ENCODE measurements at places on chromosomes 6 and 20.

DNA sequence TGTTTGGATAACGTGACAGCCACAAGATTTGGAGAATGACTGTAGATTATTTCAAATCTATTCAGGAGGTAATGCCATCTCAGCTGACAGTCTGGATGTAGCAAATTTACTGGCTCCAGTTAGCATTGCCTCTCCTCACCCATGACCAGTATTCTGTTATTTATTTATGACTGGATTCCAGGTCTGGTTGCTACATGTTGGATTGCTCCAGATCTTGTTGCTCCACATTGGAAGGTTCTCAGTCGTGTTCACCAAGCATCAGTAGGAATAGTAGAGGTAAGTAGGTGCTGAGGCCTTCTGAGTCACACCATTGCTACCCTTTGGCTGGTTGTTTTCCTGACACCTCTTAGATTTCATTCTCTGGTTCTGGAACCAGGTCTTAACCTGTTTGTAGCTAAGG lies 69.5 kb upstream of the ELOVL5 start:
- no peak for DNase-seq

GRCh38 chr6:155310596-155310995 lies 3.7 kb downstream of the TFB1M start:
- DNase-seq = no peak

- DNase-seq = no peak
Measured at GRCh38 chr6:143258945-143259344, 191.6 kb downstream of the ADAT2 start.

- peak; percentile 63 for DNase-seq
Measured at GRCh38 chr6:144582939-144583613, 297.9 kb downstream of the UTRN start.

GRCh38 chr20:58927490-58928061 lies 53.5 kb upstream of the NELFCD start:
- DNase-seq = no peak

GRCh38 chr6:10418862-10419748 lies 4.2 kb upstream of the TFAP2A start:
- no peak for DNase-seq

DNA sequence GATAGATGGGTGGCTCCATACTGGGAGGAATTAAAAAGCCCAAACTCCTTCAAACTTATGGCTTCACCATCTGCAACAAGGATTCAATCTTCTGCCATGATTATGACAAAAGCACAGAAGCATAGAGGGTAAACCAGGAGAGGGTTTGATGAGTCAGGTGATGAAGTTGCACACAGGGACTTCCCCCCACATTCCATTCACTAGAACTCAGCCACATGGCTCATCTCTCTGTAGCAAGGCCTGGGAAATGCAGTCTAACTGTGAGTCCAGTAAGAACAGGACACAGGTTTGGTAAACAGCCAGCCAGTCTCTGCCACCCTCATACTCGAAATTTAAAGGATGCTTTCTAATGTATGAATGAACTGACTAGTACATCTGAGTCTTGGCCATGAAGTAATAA lies 142.9 kb downstream of the HIVEP2 start:
- DNase-seq = no peak

DNA sequence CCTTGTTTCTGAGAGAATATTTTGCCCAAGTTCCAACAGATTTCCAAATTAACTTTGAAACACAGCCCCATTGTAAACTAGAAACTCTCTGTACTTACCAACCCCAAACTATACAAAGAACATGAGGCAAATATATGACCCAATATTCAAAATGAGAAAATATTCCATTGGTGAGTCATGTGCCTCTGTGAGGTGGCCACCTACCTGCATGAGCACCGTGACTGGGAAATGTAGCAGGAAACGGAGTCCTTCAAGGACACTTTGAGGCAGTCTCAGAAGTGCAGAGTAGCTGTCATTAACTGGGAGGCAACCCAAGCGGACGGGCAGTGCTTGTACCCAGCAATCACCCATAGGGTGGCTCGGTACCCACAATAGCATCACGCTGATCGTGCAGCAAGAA lies 335.5 kb upstream of the NOX3 start:
- no peak for DNase-seq

GRCh38 chr6:98977671-98978292 lies 30.0 kb upstream of the FBXL4 start:
- DNase-seq = no peak

DNA sequence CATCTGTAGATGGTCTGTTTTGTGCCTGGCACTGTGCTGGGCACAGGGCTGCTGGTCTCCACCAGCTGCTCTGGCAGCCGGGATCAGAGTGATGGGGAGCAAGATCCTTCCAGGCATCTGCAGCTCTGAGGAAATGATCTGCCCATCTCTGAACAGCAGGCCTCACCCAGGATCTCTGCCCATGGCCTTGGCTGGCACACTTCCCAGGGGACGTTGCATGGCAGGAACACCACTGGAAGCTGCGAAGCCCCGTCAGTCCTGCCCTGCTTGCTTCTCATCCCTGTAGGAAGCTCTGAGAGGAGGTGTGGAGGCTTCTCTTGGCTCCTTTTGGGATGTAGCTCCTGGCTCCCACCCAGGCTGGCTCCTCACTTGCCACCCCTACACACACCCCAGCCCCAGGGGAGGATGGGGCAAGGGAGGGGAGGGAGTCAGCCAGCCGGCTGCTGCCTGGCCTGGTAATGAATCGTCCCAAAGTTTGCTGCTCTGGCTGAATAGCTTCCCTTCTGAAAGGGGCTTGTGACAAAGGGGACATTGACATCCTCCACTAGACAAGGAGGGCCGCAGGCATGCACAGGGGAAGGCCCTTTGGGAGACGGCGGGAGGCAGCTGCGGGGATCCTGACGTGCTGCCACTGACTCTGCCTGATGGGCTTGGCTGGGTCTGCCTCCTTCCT lies 108.9 kb downstream of the VEGFA start:
- DNase-seq = no peak

DNA sequence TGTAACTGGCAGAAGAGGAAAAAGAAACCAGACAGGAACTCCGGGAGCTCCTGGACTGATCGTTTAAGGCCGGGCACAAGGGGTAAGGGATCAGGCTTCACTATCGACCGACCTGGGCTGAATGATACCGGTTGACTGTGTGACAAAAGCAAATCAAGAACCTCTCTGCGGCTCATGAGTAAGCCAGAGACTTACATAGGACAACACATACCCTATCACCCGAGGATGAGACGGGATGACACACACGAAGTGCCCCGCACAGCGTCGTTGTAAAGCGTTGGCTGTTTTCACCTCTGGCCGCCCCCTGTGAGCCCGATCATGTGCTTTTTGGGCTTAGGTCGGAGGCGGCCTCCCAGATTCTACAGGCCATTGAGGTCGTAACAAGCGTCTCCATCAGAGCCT lies 695 bp upstream of the TGIF2 start:
- DNase-seq = no peak

All from naive B cell (primary cell).